Stimulated activated CD4-positive, alpha-beta T cell treated with anti-CD3 and anti-CD28 coated beads, Interleukin-4, amount 100 ng/mL, for 1 hour (primary cell): ENCODE measurements at places on chromosomes 1 and 21.

GRCh38 chr1:27397749-27398148, 5.3 kb downstream of the GPR3 start:
- DNase-seq: no peak

DNA sequence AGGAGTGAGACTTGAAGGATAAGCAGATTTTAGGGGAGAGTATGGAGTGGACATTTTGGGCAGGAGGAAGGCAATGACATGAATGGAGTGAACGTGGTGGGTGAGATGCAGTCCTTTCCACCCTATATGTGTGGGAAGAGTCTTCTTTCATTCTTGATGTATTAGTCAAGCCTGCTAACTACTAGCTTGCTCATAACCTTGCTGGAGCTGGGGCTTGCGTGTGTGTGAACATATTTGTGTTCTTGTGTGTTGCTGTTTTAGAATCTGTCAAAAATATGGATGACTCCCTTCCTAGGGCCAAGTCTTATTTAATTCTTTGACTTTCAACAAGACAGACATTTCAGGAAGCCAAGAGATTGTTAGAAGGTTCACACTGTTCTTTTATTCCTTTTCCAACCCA, 132.7 kb downstream of the UCK2 start:
- no peak for DNase-seq

- DNase-seq: no peak
Observed at GRCh38 chr1:29912425-29912824, 676.1 kb downstream of the PTPRU start.

DNA sequence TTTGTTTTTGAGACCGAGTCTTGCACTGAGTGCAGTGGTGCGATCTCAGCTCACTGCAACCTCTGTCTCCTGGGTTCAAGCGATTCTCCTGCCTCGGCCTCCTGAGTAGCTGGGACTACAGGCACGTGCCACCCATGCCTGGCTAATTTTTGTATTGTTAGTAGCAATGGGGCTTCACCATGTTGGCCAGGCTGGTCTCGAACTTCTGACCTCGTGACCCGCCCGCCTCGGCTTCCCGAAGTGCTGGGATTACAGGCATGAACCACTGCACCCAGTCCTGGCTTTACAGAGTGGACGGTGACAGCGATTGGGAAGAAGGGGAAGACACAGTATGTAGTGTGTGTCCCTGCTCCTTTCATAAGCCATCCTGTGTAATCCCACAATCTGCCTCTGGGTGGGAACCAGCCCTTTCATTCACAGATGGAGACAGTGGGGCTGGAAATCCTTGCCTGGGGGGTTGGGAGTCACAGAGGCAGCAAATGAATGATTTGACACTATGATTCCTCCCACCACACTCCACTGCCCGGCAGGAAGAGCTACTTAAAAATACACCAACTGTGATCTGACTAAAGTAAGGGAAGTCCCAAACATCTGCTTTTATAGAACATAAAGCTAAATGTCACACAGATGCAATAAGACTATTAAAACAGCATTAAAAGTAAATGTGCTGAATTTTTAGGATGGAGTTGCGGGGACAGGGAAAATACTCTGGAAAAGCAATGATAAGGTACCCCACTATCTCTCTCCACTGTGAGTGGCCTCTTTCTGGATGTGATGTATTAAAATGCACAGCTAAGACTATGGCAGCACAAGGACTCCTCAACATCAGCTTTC, 4.5 kb downstream of the PARP1 start:
- no peak for DNase-seq

DNA sequence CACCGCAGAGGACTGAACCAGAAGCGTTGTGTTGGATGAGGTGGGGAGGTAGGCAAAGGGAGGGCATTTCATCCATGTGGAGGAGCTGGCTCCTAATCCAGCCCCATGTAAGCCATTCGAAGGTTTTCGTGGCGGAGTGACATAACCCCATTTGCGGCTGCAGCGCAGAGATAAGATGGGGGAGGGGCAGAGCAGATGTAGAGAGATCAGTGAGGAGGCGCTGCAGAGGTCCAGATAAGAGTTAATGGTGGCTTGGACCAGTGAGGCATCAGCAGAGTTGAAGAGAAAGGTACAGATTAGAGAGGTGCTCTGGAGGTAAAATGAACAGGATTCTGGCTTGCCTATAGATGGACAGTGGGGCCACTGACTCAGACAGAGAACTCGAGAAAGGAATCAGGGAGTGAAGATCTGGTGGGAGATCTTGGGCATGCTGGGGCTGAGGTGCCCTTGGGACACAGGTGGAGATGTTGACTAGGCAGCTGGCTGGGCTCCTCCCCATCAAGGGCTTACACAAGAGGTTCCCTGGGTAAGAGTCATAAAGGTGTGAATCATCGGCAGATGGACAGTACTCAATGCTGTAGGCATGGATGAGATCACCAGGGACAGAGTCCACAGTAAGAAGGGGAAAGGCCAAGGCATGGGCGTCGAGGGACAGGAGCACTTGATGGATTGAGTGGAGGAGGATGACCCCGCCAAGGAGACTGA, 7.8 kb upstream of the PTPRF start:
- DNase-seq: no peak

DNA sequence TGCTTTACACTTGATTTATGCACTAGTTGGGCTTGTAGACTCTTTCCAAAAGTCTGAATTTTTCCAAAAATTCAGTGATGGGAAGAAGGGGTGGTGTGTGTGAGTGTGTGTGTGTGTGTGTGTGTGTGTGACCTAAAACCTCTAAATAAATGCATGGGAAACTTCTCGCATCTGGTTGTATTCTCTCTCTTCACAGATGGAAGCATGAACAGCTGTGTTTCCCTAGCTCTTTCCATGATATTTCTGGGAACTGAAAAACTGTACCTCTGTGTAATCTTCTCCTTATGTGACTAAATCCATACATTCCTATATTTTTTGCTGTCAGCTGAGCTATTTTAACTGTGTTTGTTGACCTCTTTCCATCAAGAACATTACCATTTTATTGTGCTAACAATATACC, 26.2 kb upstream of the CYYR1 start:
- no peak for DNase-seq

- no peak for DNase-seq
Observed at GRCh38 chr1:11132563-11133293, 33.1 kb upstream of the EXOSC10 start.
